Uterus (tissue), 4 donors: ENCODE measurements at places on chromosomes 1 and 21. TPM values are rescaled to one million over a fixed set of nuclear protein-coding genes. Genes with fewer than 3 reads are reported as not detected.

The GFI1 gene
- total RNA-seq, result not detected

DNA sequence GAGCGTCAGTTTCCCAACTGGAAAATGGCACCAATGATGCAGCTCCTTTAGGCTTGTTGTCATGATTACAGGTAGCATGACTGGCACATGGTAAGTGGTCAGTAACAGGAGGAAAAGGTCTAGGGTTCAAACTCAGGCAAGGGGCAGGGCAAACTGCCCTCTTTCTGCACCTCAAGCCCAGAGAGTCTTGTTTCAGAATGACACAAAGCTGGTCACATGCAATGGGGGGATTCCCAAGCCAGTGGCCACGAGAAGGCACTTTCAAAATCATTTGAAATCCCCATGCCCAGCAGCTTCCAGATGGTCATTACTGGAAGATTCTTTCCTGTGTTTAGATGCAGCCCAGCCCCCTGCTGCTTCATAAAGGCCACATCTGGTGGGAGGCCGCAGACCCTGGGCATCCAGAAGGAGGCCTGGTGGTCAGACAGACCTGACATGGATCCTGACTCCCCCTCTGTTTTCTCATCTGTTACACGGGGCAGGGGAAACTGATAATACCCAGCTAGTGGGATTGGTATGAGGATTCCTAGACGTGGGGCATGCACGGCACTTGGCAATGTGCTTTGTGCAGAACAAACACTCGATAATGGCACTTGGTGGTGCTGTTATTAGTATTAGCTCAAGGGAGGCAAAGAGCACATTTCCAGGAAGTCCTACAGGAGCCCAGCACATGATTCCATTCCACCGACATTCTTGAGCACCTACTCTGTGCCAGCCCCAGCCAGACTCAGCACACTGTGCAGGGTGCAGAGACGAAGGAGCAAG is 6.9 kb upstream of the PLA2G2D start:
- DNase-seq, result no peak
- H3K4me3 ChIP-seq, result no peak overlapping the region
- no peaks in the 10 kb centered on the region for H3K36me3 ChIP-seq
- H3K4me1 ChIP-seq, result no peaks in the 10 kb centered on the region
- no peak overlapping the region for H3K27ac ChIP-seq

- no peaks in the 10 kb centered on the region for H3K27me3 ChIP-seq
- no peak overlapping the region for H3K4me3 ChIP-seq
- no peaks in the 10 kb centered on the region for H3K4me1 ChIP-seq
- no peaks in the 10 kb centered on the region for H3K36me3 ChIP-seq
- no peak overlapping the region for H3K27ac ChIP-seq
Measured at GRCh38 chr1:89706700-89707012, 73.7 kb downstream of the LRRC8C start.

DNA sequence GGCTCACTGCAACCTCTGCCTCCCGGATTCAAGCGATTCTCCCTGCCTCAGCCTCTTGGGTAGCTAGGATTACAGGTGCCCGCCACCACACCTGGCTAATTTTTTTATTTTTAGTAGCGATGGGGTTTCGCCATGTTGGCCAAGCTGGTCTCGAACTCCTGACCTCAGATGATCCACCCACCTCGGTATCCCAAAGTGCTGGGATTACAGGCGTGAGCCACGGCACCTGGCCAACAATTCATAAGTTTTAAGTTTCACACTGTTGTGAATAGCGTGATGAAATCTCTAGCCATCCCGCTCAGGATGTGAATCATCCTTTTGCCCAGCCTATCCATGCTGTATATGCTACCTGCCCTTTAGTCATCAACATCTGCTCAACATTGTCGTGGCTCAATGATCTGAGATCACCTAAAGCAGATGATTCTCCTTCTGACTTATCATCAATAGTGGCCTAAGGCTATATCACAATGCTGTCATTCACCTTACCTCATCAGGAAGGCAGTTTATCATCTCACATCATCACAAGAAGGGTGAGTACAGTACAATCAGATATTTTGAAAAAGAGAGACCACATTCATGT is 2.6 kb downstream of the PFDN2 start:
- no peak overlapping the region for H3K4me3 ChIP-seq
- H3K36me3 ChIP-seq, result no peaks in the 10 kb centered on the region
- peaks cover 16% of the 10 kb centered on the region for H3K4me1 ChIP-seq
- H3K27me3 ChIP-seq, result no peaks in the 10 kb centered on the region
- DNase-seq, result no peak

DNA sequence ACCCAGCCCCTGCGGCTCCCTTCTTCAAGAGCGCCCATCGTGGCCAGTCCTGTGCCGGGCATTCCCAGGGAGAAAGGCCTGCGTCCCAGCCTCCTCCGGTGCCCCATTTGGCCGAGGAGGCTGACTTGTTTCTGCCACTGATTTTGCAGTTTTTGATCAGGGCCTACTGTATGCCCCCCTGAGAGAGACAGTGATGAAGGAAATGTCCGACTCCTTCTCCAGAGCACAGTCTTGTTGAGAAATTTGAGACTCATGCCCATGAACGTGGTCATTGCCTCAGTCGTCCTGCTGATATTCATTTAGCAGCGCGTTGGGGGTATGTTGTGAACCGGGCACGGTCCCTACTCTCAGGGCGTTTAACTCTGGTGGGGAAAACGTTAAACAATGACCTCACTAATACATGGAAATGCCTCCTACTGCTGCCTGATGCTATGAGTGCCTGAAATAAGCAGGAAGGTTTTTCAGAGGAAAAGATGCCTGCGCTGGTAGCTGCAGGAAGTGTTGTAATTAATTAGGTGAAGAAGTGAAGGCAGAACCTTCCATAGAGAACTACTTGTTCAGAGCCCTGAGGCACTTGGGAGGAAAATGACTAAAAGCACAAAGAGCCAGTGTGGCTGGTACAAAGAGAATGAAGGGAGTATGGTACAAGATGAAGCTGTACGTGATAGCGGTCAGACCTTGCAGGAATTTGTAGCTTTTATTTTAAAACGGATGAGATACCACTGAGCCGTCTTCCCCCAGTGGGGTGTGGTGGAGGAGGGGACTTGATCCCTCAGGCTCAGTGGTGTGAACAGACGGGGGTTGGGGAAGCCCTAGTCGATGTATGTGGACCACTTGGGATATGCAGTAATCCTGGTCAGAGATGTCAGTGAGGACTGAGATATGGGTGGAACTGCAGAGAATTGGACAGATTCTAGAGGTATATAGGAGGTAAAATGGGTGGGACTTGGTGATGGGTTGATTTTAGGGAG is 730 bp downstream of the ZCCHC17 start:
- H3K27ac ChIP-seq, result peak overlapping the region; percentile 88
- peak overlapping the region; percentile 92 for H3K4me3 ChIP-seq
- no peaks in the 10 kb centered on the region for H3K36me3 ChIP-seq
- no peaks in the 10 kb centered on the region for H3K27me3 ChIP-seq
- no peak for DNase-seq

- no peaks in the 10 kb centered on the region for H3K27me3 ChIP-seq
- H3K27ac ChIP-seq, result no peak overlapping the region
- H3K36me3 ChIP-seq, result no peaks in the 10 kb centered on the region
- no peaks in the 10 kb centered on the region for H3K4me1 ChIP-seq
Measured at GRCh38 chr1:207362962-207363860, 41.7 kb downstream of the CD55 start.

GRCh38 chr1:175629318-175629694 is 114.1 kb downstream of the TNR start:
- no peak for DNase-seq
- H3K4me1 ChIP-seq, result no peaks in the 10 kb centered on the region
- H3K36me3 ChIP-seq, result no peaks in the 10 kb centered on the region
- no peaks in the 10 kb centered on the region for H3K27me3 ChIP-seq
- H3K27ac ChIP-seq, result no peak overlapping the region

- H3K4me1 ChIP-seq, result no peaks in the 10 kb centered on the region
- peak; percentile 30 for DNase-seq
- H3K4me3 ChIP-seq, result no peak overlapping the region
- H3K27ac ChIP-seq, result no peak overlapping the region
- H3K27me3 ChIP-seq, result no peaks in the 10 kb centered on the region
- no peaks in the 10 kb centered on the region for H3K36me3 ChIP-seq
Measured at GRCh38 chr1:165075725-165076370, 280.7 kb downstream of the LMX1A start.

DNA sequence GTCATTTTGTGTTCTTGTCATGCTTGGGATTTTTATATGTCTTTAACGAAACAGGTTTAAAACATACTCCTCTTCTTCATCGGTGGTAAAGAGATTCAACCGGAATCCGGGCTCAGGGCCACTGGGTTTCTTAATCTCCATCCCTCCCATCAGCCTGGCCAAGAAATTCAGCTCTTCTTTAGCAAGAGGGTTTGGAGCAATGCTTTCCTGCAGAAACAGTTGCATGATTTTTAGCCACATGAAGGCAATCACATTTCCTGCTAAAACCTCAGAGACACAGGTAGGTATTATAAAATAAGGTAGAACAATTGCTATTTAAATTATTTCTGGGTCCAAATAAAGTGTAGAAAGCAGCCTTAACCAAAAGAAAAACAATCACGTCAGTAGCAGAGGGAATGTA is 22.7 kb upstream of the LSM10 start:
- no peaks in the 10 kb centered on the region for H3K4me1 ChIP-seq
- H3K36me3 ChIP-seq, result no peaks in the 10 kb centered on the region
- peak; percentile 58 for DNase-seq
- no peaks in the 10 kb centered on the region for H3K27me3 ChIP-seq

DNA sequence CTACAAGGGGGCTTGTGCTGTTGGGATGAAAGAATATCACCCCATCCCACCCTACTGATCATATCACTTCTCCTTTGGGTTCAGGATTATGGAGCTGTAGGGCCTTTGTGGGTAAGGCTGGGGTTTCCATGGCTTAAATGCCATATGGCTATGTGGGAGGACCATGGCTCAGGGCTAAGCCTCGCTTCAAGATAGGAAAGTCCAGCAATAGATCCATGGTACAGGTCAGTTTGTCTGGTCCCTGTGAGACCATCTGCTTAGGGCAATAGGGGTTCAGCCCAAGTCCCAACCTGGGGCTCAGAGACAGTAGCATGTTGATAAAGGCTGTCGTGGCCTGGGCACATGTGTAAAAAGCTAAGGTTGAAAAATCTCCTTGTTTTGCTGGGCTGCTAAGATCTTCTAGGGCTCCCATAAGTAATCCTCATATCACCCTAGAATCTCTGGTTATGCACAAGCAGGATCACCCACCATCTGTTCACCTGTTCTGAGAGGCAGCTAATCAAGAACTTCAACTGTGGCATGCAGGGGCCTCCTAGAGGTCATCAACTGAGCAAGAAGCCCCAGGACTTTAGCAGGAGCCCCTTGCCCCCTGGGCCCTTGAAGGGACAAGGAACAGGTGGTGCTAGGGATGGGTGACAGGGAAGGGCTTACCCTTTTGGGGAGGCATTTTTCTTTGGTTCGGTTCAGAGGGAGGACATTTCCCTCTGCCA is 66.5 kb downstream of the UBE2T start:
- H3K4me3 ChIP-seq, result no peak overlapping the region
- DNase-seq, result no peak
- no peak overlapping the region for H3K27ac ChIP-seq
- H3K4me1 ChIP-seq, result no peaks in the 10 kb centered on the region
- H3K36me3 ChIP-seq, result no peaks in the 10 kb centered on the region

The NPR1 gene
- 74.0 TPM for total RNA-seq

The PHC2 gene
- 126 TPM for total RNA-seq

DNA sequence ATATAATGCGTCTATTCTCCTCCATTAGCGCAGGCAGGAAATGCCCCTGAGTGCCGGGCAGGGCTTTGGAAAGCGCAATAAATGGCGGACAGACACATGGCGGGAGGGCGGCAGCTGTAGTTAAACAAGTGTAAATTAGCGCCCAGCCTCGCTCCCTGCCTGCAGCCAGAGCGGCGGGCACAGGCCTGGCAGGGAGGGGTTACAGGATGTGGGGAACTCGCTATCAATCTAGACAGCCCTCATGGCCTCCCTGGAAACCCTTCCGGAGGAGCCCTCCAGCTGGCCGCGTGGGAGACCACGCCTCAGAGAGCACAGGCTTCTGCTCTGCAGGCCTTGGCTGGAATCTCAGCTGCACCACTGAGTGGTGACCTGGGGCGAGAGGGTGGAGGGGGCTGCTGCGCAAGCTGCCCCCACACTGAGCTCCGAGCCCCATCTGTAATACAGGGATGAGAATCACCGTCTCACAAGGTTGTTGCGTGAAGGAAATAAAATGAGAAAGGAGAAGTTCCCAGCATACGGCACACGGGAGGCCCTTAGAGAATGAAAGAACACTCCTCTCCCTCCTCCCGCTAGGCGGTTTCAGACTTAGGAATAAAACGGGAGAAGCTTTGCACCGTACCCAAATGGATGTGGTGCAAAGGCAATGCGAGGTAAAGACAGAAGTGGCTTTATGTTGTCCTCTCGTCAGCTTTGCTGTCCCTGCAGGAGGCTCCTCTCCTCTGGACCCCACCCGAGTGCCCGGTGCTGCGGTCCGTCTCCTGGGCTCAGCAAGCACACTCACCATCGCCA is 167.2 kb upstream of the POU3F1 start:
- no peak overlapping the region for H3K27ac ChIP-seq
- DNase-seq, result no peak
- no peak overlapping the region for H3K4me3 ChIP-seq
- H3K27me3 ChIP-seq, result no peaks in the 10 kb centered on the region

GRCh38 chr1:222325506-222325905 is 222.4 kb downstream of the HHIPL2 start:
- H3K4me1 ChIP-seq, result no peaks in the 10 kb centered on the region
- DNase-seq, result no peak
- H3K27ac ChIP-seq, result no peak overlapping the region
- H3K4me3 ChIP-seq, result no peak overlapping the region
- H3K36me3 ChIP-seq, result no peaks in the 10 kb centered on the region

The LCE1F gene
- total RNA-seq, result not detected

The SPRR3 gene
- not detected for total RNA-seq

DNA sequence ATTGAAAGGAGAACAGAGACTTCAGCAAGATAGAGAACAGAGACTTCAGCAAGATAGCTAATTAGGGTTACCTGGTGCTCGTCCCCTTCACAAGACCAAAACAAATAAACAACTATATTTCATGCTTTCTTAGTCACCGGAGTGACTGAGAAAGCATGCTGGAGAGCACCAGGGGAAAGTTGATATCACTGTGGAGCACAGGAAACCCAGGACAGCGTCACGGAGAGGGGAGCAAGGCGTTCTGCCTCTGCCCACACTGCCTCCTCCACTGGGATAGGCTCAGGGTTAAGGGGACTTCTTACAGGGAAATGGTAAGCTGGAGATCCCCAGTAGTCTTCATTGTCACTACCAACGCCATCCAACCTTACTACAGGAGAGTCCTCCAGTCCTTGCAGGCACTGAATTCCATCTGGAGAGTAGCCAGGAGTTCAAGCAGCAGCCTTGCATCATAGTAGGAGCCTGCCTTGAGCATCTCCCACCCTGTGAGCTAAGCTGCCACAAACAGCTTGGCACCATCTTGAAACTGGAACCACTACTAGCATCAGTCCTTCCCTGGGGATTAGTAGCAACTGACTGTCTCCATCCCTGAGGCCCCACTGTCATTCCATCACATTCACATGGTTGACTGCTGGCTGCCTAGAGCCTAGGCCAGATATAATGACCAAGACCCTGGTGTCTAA is 239.4 kb downstream of the PLPP3 start:
- no peaks in the 10 kb centered on the region for H3K27me3 ChIP-seq
- no peak overlapping the region for H3K27ac ChIP-seq
- DNase-seq, result no peak
- H3K4me3 ChIP-seq, result no peak overlapping the region
